ENCODE measurements at places on chromosomes 12 and 14.
A peak's percentile ranks its signal among the peaks of the same experiment; 100 is the strongest.

GRCh38 chr14:97878727-97879126, 1081.5 kb downstream of the VRK1 start:
- no peak for DNase-seq

GRCh38 chr12:126869644-126870043, 1397.3 kb upstream of the TMEM132C start:
- no peak for DNase-seq

- DNase-seq, result peak; percentile 88
These were observed 1318.4 kb downstream of the TMEM121 start for GRCh38 chr14:106844608-106845285.

DNA sequence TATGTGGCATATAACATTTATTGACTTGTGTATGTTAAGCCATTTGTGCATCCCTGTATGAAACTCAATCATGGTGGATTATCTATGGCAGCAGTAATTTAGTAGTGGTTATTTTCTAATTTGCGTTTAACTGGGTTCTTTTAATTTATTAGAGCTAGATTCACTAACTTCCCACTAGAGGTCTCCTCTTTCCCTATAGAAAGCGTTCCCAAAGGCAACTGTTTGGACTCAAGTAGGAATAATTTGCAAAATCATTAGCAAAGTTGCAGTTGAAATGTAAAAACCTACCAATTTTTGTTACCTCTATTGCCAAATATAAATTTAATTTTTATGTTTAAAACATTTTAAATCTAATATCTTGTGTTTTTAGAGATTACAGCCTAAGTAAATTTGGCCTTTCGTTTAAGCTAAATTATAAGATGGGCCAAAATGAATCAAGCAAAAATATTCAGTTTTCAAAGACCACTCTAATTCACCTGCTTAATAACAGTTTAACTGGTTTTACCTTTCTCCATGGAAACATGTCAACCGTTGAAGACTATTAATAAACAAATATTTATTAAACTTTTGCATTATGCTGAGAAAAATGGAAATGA, 6.0 kb downstream of the DMAC2L start:
- DNase-seq, result no peak

GRCh38 chr12:52895726-52896189, 9.1 kb downstream of the KRT8 start:
- DNase-seq, result no peak

GRCh38 chr14:21322716-21323115, 42.8 kb downstream of the RPGRIP1 start:
- no peak for DNase-seq

DNA sequence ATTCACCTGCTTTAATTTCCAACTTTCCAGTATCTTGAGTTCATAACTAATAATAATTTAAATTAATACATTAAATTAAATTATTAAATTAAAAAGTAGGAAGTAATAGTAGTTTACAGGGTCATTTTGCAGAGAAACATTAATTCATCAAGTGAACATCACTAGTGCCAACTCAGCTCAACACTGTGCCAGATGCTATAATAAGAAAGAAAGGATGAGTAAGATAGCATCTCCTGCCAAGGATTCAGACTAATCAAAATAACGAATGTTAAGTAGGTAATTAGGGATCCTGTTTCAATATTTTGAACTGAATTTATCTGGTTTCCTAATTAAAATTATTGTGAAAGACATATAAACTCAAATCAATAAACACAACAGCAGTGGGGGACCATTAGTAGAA, 596.7 kb downstream of the SLC6A15 start:
- DNase-seq, result no peak

GRCh38 chr12:123578243-123578642, 6.1 kb upstream of the TMED2 start:
- DNase-seq, result no peak

DNA sequence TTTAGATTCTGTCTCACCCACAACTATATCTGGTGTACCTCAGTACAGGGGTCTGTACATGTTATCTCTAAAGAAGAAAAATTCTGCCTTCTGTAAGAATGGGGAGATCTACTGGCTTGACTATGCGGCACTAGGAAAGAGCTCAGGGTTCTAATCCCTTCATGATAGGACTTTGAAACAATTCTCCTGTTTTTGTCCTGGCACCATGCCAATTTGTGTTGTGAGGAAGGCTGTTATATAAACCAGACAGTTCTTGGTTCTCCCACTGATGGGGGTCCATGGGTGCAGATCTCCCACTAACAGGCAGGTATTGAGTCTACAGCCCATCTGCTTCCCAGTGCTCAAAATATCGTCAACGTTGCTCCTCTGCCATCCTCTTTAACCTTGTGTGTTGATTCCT, 883.7 kb downstream of the GALC start:
- DNase-seq, result no peak

DNA sequence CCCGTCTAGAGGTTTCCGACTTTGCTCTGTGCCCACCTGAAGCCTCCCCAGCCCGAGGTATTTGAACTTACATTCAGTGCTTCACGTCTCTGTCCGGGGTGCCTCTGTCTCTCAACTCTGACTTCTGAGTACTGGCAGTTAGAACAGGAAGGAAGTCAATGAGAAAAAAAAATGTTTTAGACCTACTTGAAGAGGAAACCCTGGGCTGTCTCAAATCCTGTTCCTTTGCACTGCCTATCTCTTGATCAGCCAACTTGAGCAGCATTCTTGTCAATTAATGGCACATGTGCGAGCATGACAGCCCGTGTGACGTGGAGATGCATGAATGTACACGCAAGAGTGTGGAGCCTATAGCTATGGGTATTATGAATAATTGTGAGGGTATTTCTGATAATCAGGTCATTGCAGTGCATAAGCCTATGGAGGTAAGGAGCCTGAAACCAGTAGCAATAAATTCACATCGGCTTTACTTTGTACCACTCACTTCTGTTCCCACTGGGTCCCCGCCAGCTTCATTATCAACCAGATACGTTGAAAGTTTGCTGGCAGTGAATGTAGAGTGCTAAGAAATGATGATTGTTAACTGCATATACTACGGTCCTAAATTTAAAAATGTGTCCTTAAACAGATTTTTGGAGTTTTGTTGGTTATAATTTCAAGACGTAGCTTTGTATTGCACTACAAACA, at the start of gene ARHGDIB:
TSS of gene ARHGDIB (minus strand) at position 136 of the 687 bp plus-strand sequence. CDS start 10,889 bp downstream, outside the sequence.
- no peak for DNase-seq

DNA sequence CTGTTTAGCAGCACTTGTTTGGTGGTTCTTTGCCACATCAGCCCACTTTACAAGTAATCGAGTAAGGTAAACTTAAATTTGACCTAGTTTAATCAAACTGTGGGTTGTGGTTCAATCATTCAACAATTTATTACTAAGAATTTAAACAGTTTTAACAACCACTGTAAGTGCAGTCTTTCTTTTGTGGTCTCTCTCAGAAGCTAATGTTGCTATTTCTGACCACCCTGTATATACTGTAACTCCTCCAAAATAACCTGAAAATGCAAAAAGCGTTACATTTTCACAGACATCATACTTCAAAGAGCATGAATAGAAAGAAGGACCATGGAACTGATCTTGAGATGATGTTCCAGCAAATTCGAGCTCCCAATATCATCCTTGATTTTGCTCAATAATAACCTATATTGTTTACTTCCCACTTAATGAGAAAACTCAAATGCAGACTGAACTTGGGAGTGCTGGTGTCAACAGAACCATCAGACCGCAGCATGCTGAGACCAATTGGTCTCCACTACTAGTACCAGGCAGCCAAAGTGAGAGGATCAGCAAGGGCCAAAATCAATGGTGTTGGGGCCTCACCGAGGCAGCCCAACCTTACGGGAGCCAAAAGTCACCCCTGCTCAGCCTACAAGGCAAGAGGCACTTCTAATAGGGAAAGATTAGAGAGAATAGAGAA, 22.1 kb downstream of the IFNG-AS1 start:
- DNase-seq, result no peak

GRCh38 chr14:94689218-94689984, 77.2 kb downstream of the SERPINA3 start:
- peak; percentile 76 for DNase-seq

DNA sequence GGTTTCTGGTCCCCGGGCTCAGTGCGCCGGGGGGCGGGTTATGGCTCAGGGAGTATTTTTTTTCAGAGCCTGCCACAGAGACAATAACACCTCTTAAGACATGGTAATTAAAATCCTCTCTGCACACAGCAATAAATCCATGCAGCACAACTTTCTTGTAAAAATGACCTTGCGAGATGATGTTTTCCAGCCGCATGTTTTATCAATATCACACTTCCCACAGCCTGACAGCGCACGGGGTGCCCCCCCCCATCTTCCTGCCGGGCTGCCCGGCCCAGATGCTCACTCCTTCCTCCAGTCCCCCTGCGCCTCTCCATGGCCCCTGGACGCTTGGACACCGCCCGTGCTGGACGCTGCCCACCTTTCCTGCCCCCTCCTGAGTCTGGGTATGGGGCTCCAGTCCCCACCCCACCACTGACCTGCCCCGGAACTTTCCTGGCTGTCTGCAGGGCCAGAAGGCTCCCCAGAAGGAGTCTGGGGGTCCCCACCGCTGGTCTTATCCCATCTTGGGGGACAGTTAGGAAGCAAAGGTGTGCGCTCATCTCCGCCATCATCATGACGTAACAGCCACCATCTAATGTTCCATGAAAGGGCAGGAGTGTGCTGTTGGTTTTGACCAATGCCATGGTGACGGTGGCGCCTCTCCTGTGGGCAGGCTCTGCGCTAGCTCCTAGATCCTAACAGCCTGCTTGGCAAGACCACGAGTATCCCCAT, 182.9 kb downstream of the KIF26A start:
- no peak for DNase-seq

DNA sequence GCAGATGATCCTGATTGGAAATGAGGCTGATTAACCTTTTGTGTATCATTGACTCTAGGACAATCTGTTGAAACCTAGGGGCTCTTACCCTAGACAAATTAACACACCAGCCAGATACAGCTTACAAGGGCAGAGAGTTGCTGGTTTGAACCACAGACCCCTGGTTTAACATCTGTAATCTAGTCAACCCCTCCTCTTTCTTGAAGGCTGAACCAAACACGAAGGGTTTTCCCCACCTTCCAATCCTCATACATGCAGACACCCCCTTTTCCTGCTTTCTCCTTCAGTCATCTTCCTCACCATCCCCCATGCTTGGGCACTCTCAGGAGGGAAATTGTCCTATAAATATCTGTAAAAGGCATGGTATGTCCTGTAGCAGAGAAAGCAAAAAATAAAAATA, 126.0 kb upstream of the HIF1A start:
- no peak for DNase-seq

GRCh38 chr14:75934998-75935628, 46.7 kb downstream of the TGFB3 start:
- no peak for DNase-seq

- DNase-seq, result no peak
These were observed 44.9 kb downstream of the BICD1 start for GRCh38 chr12:32151552-32151951.

GRCh38 chr12:85782711-85783110, 53.5 kb downstream of the RASSF9 start:
- DNase-seq, result no peak

DNA sequence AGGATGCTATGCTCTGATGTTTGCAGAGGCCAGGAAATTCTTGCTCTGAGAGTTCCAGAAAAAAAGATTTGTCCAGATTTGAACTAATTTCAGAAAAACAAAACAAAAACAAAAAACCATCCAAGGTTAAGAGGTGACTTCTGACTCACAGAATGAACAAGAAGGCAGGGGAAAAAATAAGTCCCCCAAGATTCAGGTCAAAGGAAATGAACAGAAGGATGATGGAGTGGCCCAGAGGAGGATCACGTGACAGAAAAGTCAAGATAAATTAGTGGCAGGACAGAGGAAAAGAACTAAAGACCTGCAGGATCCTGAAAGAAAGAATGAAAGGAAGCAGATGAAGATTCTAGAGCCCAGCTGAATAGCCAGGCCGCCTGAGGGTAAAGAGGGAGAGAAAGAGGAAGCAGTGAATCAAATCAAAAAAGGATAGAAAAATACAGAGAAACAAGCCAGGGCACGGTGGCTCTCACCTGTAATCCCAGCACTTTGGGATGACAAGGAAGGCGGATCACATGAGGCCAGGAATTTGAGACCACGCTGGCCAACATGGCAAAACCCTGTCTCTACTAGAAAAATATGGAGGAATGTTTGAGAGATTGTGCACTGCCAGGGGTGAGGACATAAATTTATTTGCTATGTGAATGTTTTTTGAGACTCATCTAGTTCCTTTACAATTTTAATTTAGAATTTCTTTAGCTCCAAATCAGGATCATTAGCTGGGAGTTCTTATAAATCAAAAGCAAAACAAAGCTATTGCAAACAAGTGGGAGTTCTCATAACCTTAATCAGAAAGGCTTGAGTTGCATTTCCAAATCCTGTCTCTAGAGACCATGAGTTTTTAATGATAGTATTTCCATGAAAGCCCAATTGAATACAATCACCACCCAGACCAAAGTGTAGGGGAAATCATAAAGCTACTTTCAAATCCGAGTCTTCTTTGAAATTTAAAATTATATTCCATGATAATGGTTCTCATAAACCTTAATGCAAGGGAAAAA, 217.1 kb upstream of the PLEKHG7 start:
- no peak for DNase-seq

DNA sequence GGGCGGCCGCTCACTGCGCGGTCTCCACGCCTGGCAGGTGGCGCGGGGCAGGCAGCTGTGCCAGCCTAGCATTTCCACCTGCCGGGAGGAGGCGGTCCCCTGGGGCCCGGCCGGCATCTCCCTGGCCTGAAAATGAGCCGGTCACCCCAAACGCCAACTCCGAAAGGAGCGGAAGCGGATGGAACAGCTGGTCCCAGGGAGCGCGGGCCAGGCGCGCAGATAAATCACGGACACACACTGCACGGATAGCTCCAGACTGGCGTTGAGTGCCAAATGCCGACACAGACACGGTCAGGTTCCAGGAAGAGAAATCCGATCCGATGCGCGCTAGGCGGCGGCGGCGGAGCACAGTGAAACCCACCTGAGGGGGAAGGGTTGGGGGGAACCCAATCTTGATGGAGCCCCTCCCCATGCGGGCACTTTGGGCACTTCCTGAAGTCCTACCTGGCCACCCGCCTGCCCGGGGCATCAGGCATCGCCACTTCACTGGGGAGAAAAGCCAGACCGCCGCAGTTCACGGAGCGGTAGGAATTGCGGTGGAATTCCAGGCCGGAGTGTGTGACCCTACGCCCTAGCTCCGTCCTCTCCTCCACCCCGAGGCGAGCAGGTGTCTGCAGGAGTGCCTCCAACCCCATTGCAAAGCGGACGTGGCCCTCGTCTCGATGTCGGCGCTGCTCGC, 624 bp upstream of the PLEKHD1 start:
- DNase-seq, result peak; percentile 73

DNA sequence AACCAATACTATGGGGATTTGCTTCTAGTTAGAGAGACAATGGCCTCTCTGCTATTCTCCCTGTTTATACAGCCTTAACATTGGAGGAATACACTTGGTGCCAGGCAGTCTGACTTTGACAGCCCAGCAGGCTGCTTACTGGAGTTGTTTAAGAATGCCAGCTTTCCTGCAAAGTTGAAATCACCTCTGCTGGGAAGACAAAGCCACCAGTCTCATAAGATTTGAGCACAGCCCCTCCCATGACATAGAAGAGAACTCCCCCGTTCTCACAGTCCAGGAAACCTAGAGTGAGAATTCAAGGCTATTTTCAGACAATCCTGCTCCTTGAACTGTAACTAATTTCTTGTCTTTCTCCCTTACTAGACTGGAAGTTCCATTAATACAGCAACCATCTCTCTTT, 21.1 kb upstream of the CATSPERB start:
- no peak for DNase-seq

GRCh38 chr12:15411842-15412241, 89.5 kb downstream of the PTPRO start:
- no peak for DNase-seq

All from upper lobe of right lung (tissue), 1 donor.